ENCODE measurements at places on chromosomes 4 and X.

GRCh38 chrX:107935200-107935599, 47.0 kb downstream of the TEX13B start:
- DNase-seq: no peak

DNA sequence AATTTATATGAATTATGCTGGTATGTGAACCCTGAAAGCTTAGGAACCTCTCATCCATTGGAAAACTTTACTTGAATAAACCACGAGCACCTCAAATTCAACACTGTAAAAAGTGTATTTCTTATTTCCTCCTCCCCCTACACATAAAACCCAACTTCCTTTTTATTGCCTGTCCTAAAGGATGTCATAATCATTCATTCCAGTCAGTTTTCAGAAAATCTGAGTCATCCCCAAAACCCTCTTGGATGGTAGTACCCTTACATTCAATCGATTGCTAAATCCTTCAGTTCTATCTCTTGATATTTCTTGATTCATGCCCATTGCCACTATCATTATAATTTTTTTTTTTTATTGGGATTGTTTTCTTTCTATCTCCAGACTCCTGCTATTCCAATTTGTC, 91.1 kb upstream of the ATP8A1 start:
- no peak for DNase-seq

DNA sequence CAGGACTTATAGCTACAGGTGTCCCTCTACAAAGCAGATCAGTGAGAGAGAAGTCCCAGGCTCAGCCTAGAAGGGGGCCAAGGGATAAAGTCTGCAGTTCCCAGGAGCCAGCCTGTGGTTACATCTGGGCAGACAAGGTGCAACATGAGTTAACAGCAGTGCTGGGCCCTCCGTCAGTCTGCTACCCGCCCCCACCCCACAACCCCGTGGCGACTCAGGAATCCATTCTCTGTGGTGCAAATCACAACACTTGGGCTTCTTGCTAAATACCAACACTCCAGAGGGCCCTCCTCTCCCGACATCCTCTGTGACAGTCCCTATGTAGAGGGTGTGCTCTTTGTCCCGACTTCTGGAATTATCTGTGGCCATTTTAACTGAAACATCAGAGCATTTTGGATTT, 13.8 kb downstream of the GPM6B start:
- no peak for DNase-seq

GRCh38 chr4:64330143-64330542, 79.1 kb downstream of the TECRL start:
- no peak for DNase-seq

GRCh38 chr4:1251773-1252066, 2.8 kb upstream of the CTBP1 start:
- no peak for DNase-seq

DNA sequence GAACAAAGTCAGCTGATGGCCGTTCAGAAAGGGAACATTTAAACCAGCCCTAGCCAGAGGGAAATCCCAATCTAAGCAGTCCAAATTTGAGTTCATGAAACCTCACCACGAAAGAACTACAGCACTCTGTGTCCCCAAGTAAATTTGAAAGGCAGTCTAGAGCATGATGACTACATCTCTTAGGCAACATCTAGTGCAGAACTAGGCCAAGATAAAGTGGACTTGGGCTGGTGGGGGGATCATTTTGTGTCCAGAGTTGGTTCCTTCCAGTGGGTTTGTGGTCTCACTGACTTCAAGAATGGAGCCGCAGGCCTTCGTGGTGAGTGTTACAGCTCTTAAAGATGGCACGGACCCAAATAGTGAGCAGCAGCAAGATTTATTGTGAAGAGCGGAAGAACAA, 64.9 kb downstream of the KLHL4 start:
- DNase-seq: no peak

DNA sequence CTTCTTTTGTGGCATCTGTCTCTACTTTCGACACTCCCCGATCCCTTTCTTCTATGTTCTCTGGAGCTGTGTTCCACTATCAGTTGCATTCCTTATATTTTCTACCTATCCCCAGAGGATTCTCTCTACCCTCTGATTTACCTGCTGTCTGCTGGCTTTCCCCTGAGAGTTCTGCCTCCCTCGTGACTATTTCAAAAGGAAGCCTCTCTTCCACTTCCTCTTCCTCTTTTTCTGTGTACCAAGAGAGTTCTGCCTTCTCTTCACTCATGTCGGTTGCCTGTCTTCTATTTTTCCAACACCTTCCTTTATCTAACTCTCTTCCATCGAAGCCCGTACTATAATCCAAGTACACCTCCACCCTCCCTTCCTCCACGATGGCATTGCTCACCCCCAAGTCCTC, 631.7 kb downstream of the SMARCA1 start:
- DNase-seq: no peak

DNA sequence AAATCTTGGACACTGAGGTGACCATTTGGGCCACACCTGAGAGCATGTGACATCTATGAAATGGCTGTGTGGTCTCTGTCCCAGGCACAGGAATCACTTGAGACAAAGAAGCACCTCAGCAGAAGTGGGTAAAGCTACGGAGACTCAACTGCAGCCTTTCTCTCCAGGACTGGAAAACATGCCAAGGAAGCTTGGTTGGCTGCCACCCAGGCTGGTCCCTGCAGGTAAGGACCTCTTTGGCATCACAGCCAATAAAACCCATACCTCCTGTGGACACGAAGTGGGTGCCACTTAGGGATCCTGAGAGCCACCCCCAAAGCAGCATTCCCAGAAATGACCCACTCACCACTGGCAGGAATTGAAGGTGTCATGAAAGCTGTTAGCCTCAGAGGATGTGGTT, 74.6 kb downstream of the LEF1 start:
- DNase-seq: no peak

- DNase-seq: no peak
Measured at GRCh38 chrX:148500423-148501385, at the start of gene AFF2. TSS of gene AFF2 (plus strand) at chrX:148500617. CDS start at chrX:148501098, 481 bp downstream.

DNA sequence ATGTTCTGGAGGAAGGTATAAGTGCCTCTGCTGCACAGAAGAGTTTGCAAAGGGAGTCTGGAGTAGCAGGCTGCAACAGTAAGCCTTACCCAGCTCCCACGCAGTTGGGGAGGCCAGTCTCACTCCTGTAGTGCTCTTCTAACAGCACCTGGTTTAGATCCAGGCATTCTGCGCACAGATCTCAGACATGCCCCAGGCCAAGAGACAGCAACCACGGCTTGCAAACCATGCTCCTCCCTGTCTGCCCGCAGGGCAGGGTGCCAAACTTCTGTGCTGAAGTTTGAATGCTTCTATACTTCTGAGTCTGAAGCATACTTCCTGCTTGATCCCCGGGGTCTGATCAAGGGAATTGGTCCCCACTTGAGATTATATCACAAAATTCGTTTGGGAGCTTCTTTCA, 106.3 kb downstream of the LINC00632 start:
- no peak for DNase-seq

GRCh38 chrX:20300822-20301221, 34.1 kb upstream of the RPS6KA3 start:
- DNase-seq: no peak

DNA sequence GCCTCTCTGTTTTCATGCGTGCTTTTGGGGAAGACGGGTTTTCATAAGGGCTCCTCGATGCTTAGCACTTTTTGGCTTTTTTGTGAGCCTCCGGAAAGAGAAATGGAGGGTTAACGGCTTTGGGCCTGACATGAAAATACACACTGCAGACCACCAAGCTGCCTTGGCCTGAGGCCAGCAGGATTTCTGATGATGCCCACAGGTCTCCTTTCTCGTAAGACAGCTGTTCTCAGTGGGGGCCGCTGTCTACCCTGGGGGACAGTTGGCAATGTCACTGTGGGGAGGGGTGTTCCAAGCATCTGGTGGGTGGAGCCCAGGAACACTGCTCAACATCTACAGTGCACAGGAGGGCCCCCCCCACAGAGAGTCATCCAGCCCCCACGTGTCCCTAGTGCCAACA, 29.4 kb upstream of the CLDN34 start:
- no peak for DNase-seq

- no peak for DNase-seq
Measured at GRCh38 chrX:17824980-17825379, 36.1 kb downstream of the RAI2 start.

GRCh38 chr4:139142980-139143379, 34.0 kb downstream of the ELF2 start:
- DNase-seq: no peak

GRCh38 chr4:151940291-151940690, 179.5 kb upstream of the GATB start:
- no peak for DNase-seq

DNA sequence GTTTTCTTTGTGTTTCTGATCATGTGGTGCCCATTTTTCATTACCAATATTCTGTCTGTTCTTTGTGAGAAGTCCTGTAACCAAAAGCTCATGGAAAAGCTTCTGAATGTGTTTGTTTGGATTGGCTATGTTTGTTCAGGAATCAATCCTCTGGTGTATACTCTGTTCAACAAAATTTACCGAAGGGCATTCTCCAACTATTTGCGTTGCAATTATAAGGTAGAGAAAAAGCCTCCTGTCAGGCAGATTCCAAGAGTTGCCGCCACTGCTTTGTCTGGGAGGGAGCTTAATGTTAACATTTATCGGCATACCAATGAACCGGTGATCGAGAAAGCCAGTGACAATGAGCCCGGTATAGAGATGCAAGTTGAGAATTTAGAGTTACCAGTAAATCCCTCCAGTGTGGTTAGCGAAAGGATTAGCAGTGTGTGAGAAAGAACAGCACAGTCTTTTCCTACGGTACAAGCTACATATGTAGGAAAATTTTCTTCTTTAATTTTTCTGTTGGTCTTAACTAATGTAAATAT, 110.4 kb downstream of the IL13RA2 start:
- DNase-seq: no peak

DNA sequence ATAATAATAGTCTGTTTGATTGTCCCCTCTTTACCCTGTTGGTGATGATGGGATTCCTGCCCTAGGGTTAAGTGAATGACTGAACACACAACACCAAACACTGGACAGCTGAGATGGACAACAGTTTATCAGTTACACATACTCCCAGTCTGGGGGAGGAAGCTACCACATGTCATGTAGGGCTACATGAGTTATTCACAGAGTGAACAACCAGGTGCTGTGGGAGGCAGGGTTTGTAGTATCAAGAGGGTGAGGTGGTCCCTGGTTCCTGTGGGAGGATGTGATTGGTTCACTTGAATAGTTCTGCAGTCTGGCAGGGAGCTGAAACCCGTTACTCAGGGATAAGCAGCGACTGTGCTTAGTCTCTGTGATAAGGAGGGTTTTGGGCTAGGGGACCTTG, 88.8 kb upstream of the AP1S2 start:
- DNase-seq: no peak

DNA sequence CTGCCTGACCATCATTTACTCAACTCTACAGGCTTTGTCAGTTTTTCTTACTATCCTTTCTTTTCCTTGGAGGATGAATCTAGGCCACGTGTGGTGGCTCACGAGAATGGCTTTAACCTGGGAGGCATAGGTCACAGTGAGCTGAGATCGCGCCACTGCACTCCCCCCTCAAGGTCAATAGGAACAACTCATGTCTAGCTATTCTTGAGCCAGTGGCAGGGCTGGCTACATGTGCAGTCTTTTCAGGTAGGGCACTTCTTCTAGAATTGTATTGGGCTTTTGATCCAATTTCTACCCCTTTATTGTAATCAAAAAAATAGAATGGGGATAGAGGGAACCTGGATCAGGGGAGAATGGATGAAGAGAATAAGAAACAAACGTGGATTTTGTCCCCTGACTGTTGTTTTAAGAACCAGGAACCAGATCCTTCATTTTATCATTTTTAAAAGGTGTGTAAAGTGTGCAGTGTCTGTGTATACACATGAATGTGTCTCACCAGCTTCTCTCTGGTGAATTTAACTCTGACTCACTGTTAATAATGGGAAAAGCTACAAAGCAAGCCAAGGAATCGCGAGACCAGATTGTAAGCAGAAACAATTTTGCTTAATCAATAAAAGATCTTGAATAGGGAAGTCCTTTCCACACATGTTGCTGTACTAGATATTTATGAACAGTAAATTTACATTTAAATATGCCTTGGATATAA, 283.9 kb upstream of the GPC4 start:
- no peak for DNase-seq

GRCh38 chrX:38939067-38939466, 137.8 kb downstream of the MID1IP1 start:
- DNase-seq: no peak

- no peak for DNase-seq
Measured at GRCh38 chr4:36235306-36235705, 9.0 kb downstream of the ARAP2 start.

DNA sequence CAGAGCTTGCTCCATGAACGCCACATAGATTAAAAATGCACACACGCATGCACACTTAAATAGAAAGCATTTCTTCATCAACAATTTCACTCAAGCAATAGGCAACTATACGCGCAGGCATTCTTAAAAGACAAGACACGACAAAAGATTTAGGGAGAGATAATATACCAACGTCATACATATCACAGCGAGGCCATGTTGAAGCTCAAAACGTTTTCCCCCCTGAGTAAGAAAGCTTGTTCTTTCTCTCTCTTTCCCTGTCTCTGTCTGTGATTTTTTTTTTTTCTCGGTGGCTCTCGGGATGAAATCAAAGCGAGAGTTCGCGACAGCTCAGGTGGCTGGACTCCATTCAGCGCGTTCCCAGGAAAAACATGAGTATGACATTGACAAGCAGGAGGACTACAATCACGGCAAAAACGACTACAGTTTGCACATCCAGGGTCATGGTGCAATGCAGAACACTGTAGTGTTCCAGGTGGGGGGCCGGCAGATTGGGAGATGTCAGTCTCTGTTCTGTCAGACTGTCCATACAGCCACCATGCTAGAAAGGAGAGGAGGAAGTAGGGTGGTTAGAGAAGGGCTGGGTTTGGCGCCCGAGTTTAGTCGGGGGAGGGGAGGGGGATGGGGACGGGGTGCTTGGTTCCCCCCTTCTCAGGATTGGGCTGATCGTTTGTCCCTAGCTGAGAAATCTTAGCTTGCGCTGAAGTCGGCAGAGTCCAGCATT, 30.7 kb downstream of the ARHGEF9 start:
- DNase-seq: no peak

- DNase-seq: no peak
Measured at GRCh38 chrX:12563121-12563520, 228.1 kb upstream of the PRPS2 start.

- DNase-seq: no peak
Measured at GRCh38 chr4:82629238-82630000, 67.6 kb upstream of the TMEM150C start.

DNA sequence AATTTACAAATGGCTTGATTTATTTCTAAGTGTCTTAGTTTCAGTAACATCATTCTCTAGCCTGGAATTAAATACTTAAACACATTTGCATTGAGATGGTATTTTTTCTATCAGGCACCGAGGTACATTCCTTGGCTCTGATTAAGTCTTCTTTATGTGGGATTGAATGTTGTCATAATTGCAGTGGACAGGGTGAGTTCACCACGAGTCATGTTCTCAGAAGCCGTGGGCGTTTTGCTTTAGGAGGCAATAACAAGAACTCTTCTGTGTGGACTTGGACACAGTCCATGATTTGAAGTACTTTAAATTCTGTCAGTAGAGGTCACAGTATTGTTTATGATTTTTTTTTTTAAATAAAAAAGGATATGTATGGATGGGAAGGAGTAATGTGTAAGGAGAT, 57.1 kb upstream of the EFHC2 start:
- no peak for DNase-seq

GRCh38 chr4:138646383-138646782, 369.2 kb upstream of the NOCT start:
- no peak for DNase-seq
